Caco-2 (cell line): ENCODE measurements at places on chromosomes 3 and 15. TPM values are rescaled to one million over a fixed set of nuclear protein-coding genes. Genes with fewer than 3 reads are reported as not detected.
A peak's percentile ranks its signal among the peaks of the same experiment; 100 is the strongest.

GRCh38 chr15:33031324-33031821, 163.1 kb downstream of the FMN1 start:
- DNase-seq, result no peak

Gene ARRDC4
- 3.2 and 4.1 TPM in 2 replicates for total RNA-seq

DNA sequence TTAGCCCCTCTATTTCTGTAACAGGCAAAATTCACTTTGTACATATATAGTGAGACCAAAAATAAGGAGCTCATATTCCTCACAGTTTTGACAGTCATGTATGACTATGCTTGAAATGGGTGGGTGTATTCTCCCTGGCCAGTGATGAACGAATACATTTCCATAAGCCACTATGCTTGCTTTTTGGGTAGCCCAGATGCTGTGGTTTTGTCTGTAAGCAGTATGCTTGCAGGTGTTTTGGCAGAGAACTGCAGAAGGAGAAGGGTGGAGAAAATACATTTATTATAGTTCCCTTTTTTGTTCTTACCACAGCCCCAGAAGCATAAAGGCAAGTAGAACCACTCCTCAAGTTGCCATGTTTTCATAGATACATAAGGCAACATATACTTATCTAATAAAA, 131.2 kb downstream of the RBMS3 start:
- no peak for DNase-seq

- DNase-seq, result no peak
These were observed 53.2 kb downstream of the TM4SF4 start for GRCh38 chr3:149527531-149528339.

DNA sequence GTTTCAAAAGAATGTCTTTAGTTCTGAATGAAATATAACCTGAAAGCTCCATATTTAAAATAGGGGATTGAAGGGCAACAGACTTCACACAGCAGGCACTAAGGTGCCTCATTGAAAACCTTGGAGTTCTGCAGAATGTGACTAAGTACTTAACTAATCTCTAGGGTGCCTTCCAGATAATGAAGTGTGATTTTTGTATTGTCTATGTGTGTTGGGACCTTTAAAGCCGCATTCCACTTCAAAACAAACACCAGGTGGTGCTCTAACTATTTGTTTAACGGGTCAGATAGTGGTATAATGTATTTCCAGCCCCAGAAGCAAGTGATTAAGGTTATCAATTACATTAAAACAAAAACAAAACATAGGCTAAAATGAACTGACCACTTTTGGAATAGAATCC, 28.0 kb downstream of the TFG start:
- peak; percentile 12 for DNase-seq

Gene TMCO5A
- not detected in 2 replicates for total RNA-seq
